Spleen (tissue), 13 donors: ENCODE measurements at places on chromosomes 7 and 10. TPM values are rescaled to one million over a fixed set of nuclear protein-coding genes. Genes with fewer than 3 reads are reported as not detected.

GRCh38 chr7:1601956-1602355 lies 32.1 kb upstream of the PSMG3 start:
- no peak for DNase-seq

DNA sequence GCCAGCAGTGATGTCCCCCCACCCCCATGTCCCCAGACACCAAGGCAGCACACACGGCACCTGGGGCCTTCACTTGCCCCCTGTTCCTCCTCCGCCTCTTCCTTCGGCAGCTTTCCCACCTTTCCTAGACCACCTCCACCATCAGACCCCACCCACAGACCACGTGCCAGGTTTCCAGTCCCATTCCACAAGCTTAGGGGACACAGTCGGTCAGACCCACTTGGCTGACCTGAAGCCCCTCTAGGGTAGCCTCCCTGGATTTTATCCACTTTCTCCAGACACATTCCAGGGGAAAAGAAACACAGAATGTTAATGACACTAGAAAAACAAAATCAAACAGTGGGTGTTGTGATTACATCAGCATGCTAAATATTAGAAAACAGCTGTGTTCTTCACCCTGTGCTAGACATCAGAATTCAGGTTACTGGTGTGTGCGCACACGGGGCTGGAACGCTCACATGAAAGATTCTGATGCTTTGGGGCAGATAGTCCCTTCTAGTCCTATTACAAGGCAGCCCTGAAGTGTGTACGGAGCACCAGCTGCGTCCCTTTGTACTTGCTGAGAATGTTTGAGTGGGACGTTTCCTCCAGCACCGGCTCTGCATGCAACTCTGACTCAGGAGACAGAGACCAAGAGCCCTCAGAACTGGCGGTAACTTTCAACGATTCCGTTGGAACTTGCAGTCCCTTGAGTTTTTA lies 75.5 kb upstream of the PPP2R2D start:
- peak; percentile 41 for DNase-seq

Gene FGF8
- not detected for polyA plus RNA-seq

Gene PCLO
- 0.09 TPM for polyA plus RNA-seq

Gene GRM3
- not detected for polyA plus RNA-seq

GRCh38 chr7:74228951-74229900 lies 19.4 kb downstream of the LAT2 start:
- no peak for DNase-seq

Gene INA
- 0.03 TPM for polyA plus RNA-seq

GRCh38 chr10:1186683-1186990 lies 130.5 kb downstream of the WDR37 start:
- no peak for DNase-seq

GRCh38 chr7:7595451-7595850 lies 28.8 kb downstream of the MIOS start:
- DNase-seq: no peak

Gene MRLN
- not detected for polyA plus RNA-seq

DNA sequence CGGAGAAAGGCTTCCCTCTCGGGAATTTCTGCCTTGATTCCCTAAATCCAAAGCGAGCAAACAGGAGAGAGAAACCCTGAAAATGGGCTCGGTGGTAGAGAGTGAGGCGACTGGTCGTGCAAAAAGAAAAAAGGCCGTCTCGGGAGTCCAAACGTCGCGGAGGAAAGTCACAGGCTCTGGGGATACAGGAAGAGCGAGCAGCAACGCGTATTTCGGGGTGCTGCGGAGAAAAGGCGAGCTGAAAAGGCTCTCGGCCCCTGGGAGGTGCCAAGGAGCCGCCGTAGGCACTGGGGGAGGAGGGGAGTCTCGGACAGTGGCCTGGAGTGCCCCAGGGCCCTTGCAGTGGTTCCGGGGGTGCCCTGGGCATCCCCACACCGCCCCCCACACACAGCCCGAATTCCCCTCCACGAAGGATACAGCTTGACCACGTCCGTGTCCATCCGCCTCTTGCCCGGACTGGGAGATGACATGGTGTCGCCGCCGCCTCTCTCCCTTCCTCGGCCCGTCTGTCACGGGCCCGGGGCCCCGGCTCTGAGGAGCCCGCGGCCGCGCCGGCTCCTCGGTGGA lies 591 bp downstream of the UBE2H start:
- DNase-seq: no peak

- DNase-seq: peak; percentile 85
Measured at GRCh38 chr10:21494191-21495001, 31.1 kb downstream of the SKIDA1 start.

DNA sequence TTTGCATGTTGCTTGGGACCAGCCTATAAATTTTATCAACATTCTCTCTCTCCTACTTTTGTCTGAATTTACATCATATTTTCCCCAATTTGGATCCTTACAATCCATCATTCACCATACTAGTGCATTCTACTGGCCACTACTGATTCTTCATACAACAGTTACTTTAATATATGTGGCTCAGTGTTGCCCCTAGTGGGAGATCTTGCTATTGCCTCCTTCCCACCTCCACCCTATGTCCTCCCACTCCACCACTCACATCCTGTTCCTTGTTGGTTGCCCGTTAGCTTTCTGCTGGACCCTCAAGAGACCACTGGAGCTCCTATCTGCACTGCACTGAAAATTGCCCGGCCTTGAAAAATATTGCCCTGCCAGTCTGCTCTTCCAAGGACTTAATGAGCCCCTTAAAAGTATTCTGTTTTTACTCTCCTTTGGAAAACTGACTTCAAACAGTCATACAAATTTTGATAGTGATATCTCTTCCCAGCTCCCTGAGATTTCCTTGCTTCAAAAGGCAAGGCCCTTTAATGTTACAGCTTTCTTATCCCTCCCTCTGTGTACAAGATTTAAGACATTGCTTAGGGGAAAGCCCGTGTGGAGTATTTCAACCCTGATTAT lies 243.2 kb upstream of the TMEM229A start:
- no peak for DNase-seq

Gene MYO1G
- 27.9 TPM for polyA plus RNA-seq

Gene OPN4
- not detected for polyA plus RNA-seq
